ENCODE measurements at places on chromosomes 2 and 18.

DNA sequence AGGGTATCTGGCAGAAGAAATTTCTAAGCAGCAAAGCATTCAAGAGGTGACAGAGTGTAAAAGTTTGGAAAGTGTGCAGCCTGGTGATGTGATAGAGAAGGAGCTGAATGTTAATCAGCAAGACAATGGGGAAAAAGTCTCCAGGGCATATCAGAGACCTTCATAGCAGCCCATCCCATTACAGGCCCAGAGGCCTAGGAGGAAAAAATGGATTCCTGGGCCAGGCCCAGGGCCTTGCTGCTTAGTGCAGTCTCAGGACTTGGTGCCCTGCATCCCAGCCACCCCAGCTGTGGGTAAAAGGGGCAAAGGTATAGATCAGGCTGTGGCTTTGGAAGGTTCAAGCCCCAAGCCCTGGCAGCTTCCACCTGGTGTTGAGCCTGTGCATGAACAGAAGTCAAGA, 35.9 kb upstream of the ERMN start:
- DNase-seq, result no peak

GRCh38 chr2:67096886-67097285, 300.2 kb upstream of the ETAA1 start:
- DNase-seq, result no peak

DNA sequence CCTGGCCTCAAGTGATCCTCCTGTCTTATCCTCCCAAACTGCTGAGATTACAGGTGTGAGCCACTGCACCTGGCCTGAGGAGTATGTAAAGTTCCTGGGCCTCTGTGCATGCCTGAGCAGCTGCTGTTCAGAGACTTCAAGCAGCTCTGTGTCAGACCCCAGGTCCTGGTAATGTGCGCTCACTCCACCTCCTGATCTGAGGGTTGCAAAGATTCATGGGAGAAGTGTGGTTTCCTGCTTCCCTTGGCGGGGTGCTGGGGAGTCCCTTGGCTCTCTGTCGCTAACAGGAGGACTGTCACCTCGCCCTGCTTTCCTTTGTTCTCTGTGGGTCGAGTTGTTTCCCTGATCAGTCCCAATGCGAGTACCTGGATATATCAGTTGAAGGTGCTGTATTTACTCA, 8.6 kb upstream of the IL36A start:
- DNase-seq, result no peak

DNA sequence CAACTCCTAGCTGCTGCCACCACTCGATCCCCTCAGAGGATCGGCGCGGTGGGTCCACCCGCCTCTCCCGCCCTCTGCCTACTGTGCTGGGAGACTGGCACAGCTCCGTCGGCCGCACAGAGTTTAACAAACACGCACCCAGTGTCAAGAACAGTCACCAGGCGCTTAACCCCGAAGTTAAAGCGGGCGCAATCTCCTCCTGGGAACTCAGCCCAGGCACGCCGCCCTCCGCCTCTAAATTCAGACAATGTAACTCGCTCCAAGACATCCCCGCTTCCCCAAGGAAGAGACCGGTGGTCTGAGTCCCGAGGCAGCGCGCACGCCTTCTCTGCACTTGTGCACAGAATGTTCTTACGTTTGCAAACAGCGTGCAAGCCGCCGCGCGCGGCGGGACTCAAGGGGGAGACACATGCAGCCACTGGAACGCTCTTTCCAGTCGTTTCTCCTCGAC, 533 bp downstream of the CXCR4 start:
- peak; percentile 45 for DNase-seq

DNA sequence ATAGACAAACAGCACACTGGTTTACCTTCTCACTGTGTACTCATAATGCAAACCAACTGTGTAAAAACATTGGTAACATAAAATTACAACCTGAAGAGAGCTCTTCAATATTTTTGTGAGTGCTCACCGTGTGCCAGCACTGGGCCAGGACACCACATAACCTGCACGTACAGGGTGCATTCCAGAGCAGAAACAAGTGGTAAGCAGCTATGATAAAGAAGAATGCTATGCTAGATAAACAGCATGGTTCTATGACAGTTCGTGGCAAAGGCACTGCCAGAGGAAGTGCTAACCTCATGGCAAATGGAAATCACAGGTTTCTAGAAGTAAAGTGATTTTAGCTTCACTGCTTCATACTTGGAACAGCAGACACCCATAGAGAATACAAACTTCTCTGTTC, 343.5 kb downstream of the MTX2 start:
- DNase-seq, result no peak

DNA sequence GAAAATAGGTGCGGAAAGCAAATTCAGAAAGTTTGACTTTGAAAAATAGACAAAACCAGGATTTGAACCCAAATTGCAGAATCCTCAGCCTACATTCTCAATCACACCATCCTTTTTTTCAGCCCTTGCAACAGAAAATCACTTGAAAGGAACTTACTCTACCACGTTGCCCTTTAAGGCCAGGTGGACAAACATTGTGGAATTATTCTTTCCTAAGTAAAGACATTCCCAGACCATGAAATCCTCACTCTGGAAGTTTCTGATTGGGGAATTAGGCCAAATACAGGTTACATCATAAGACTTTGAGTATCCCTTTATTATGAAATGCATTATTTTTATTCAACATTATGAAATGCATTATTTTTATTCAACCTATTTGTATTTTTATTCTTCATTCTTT, 259.4 kb downstream of the RAD51AP2 start:
- no peak for DNase-seq

DNA sequence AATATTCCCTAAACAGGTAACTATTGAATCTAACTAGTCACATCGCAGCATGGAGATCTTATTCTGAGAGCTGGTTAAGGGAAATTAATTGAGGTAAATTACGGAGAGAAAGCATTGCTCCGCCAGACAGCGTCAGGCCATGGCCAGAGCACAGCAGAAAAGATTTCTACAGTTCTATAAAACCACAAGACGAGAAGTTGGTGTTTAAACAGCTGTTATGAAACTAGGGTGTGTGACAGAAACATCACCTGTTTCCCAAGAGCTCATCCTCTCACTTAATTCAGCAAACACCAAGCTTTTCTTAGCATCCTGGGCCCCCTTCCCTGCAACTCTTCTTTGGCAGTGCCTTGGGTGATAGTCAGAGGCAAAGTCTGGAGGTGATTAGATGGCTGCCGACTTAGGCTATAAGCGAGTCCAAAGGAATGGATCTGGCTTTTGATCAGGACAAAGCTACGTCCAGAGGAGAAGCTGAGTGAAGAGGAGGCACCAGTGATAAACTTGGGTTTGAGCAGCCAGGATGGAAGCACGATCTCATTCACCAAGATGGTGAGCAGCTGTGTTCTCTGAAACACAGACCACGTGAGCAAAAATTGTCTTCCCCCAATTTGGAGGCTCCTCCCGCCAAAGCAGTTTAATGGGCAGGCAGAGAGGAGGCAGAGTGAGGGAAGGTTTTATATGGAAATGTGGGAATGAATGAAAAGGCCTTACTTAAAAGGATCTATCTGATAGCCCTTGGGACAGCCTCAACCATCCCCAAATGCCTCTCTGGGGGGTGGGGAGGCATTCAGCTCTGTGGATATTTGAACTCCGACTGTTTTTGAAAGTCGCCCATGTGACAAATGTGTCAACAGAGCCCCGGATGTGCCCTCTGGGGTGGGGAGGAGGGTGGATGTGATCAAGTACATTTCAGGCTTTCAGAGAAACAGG, 57.8 kb downstream of the PKDCC start:
- no peak for DNase-seq

DNA sequence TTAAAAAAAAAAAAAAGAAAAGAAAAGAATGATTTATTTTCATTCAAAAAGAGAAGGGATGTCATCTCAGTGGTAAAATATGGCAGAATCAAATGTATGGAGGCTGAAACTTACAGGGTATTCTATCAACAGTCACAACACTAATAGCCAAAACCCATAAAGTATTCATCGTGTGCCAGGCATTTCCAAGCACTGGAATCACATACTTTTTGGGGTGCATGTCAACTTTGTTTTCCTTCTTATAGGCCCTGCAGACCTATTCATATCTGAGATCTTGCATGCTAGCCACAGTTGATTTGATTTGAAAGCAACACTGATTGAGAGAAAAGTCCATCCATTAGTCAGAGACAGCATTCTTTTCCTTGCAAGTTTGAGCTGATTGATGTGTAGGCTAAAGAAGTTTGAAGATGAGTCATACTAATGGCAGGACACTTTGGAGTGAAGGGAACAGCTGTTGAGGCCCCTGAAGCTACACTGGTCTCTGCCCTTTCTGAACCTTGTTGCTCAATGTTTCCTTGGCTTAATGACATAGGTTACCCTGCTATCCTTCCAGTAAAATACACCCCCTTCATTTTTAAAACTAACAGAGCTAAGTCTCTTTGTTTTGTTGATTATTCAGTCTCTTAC, 22.0 kb downstream of the KATNAL2 start:
- no peak for DNase-seq

DNA sequence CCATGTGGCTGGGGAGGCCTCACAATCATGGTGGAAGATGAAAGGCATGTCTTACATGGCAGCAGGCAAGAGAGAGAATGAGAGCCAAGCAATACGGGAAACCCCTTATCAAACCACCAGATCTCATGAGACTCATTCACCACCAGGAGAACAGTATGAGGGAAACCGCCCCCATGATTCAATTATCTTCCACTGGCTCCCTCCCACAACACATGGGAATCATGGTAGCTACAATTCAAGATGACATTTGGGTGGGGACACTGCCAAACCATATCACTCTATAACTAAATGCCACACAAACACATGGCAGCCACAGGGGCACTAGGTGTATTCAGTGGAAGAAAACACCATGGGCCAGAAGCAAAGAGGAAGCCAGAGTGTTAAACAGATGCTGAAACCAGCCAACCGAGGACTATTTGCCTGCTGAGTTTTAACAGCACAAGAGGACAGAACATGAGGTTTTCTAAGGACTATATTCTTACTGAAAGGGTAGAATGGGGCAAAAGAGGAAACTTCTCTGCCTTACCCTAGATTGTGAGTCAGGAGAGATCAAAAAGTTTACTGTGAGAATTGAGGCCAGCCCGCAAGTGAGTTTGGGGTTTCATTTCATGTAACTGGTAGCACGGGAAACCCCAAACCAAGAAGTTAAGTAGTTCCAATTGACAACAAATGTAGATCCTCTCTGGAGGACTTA, 49.2 kb downstream of the SIGLEC15 start:
- DNase-seq, result no peak

DNA sequence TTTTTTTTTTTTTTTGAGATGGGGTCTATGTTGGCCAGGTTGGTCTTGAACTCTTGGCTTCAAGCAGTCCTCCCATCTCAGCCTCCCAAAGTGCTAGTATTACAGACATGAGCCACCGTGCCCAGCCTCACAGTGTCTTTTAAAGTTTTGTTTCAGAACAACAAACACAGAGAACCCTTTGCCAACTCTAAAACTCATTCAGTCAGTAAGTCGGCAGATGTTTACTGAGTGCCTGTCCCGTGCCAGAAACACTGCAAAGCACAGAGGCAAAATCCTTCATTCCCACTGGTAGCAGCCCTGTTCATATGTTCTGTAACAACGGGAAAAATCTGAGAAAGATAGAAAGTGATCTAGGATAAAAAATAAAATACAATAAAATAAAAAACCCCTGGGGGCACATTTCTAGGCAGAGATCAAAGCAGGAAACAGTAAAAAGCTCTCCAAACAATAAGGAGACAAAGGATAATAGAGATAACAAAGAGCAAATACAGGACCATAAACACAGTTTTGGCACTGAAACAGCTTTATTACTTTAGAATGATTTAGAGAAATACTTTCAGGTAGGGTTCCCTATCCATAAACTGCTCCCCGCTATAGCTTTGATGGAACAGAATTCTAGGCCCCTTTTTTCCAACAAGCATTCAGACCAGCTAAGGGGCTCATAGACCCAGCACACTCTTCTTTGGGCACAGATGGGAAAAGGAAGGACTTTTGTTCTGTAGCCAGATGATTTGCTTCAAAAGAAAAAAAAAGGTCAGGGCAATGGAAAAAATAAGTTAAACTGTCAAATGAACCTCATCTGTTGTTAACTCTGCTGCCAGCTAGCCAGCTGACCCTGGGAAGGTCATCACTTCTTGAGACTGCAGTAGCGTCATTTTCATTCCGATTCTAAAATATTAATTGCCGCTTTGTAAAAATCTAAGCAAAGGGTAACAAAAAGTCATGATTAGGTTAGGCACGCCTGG, 212.3 kb downstream of the CDH20 start:
- no peak for DNase-seq

- DNase-seq, result no peak
Measured at GRCh38 chr18:63017977-63018376, 301.6 kb downstream of the BCL2 start.

- DNase-seq, result no peak
Measured at GRCh38 chr2:13014783-13015182, 298.0 kb downstream of the TRIB2 start.

DNA sequence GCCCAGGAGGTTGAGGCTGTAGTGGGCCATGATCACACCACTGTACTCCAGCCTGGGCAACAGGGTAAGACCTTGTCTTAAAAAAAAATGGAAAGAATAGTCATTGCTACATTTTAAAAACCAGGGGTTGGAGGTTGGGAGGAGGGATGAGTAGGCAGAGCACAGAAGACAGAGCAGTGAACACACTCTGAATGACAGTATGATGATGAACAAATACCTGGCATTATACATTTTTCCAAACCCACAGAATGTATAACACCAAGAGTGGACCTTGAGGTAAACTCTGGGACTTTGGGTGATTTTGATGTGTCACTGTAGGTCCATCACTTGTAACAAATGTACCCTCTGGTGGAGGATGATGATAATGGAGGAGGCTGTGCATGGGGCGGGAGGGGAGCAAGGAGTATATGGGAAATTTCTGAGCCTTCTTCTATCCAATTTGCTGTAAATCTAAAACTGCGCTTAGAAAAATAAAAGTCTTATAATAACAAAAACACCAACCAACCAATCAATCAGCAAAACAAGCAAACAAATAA, 111.4 kb upstream of the PGAP1 start:
- DNase-seq, result no peak

- DNase-seq, result no peak
Measured at GRCh38 chr2:100264651-100265050, 57.6 kb downstream of the LONRF2 start.

- DNase-seq, result no peak
Measured at GRCh38 chr2:200353120-200353519, 46.6 kb downstream of the SPATS2L start.

- no peak for DNase-seq
Measured at GRCh38 chr2:181552808-181553207, 95.6 kb downstream of the ITGA4 start.

GRCh38 chr2:151264157-151264825, 2.6 kb upstream of the RBM43 start:
- DNase-seq, result no peak

- DNase-seq, result no peak
Measured at GRCh38 chr2:96547731-96548171, 11.2 kb downstream of the ARID5A start.

GRCh38 chr2:111252436-111252835, 131.7 kb downstream of the BCL2L11 start:
- DNase-seq, result no peak

- DNase-seq, result no peak
Measured at GRCh38 chr2:158990397-158991214, 22.2 kb downstream of the TANC1 start.

GRCh38 chr2:88765154-88765888, 73.8 kb downstream of the RPIA start:
- no peak for DNase-seq

- no peak for DNase-seq
Measured at GRCh38 chr18:46849007-46849406, 68.3 kb downstream of the PIAS2 start.

GRCh38 chr2:127195140-127196074, 24.7 kb downstream of the CYP27C1 start:
- DNase-seq, result no peak

Data from neural crest cell (in vitro differentiated cells).